Stimulated activated CD4-positive, alpha-beta T cell treated with anti-CD3 and anti-CD28 coated beads, Interleukin-4, amount 100 ng/mL, for 1 hour (primary cell): ENCODE measurements at places on chromosomes 4 and X.
A peak's percentile ranks its signal among the peaks of the same experiment; 100 is the strongest.

GRCh38 chr4:180564026-180564425 lies 1679.2 kb upstream of the TENM3 start:
- no peak for DNase-seq

DNA sequence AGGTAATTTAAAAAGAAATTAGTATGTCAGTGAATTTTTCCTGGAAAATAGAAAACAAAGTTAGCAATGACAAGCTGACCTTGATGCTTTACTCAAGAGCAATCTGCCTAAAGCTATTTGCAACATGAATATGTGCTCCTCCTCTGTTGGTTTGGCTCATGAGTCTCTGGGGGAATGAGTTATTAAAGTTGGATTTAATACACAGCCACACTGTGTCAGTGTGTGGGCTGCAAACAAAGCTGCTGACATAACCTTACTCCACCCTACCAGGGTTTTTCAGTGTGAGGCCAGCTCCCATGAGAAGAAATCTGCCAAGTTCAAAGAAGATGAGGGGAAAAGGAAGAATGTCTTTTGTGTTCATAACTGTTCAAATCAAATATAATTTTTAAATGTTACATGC lies 280.5 kb downstream of the TLL1 start:
- DNase-seq, result no peak

DNA sequence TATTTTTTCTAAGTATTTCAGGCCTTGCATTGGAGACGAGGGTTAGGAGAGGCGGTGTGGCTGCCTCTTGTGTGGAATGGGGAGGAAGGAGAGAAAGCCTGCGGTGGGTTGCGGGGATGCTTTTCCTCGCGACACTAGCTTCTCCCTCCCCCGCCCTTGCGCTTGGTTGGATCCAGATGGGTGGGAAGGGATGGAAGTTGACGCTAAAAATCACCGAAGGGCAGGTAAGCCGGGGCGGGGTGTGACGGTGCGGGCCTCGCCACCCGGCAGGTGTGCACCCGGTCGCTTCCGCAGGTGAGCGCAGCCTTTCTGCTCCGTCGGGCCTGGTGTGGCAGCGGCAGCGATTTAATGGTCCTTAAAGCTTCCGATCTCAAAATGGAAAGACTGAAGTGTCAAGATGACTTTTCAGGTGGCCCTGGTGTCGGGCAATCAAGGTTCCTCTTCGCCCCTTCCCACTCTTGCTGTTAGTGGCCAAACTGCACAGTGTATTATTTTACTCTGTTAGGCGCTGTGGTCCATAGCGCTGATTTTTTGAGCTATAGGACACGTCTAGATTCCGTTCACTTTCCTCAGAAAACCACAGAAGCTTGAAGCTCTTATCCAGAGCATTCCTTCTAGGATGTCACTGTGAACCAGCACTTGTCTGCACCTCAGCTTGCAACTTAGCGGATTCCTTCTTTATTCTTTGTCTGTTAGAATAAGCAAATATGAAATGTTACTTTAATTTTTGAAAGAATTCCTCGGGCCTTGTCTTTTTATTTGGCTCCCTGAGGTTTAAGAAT lies 765 bp downstream of the ENOPH1 start:
- DNase-seq, result peak; percentile 45

DNA sequence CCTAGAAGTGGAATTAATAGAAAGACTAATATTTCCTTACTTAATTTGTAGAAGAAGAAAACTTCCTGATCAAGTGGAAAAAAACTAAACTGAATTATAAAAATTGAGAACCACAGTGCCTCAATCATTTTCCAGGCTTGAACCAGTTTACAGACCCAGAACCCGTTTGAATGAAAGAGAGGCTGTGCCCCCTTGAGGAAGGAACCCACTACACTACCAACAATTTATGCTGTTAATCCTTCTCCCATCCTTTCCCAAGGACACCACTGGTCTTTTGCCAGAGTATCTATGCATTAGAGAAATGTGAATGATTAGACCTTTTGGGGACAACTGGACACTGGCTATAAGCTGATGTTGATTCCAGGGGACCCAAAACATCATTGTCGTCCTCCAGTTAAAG lies 842.6 kb downstream of the TECRL start:
- no peak for DNase-seq

DNA sequence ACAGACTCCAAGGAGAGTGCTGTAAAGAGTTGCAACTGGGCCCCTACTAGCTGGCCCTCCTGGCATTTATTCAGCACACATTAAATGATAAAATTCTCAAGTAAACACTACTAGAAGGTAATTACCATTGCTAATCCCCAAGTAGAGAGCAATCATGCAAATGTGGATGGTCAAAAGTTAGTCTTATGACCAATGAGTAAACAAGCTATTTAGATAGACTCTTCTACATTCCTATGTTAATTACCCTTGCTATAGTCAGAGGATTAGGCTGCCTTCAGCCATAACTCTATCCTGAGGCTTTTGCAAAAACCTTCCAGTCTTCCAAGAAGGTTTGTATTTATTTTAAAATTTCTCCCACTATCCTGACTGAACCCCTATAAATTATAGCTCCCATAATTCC lies 28.3 kb upstream of the HPGD start:
- DNase-seq, result no peak

DNA sequence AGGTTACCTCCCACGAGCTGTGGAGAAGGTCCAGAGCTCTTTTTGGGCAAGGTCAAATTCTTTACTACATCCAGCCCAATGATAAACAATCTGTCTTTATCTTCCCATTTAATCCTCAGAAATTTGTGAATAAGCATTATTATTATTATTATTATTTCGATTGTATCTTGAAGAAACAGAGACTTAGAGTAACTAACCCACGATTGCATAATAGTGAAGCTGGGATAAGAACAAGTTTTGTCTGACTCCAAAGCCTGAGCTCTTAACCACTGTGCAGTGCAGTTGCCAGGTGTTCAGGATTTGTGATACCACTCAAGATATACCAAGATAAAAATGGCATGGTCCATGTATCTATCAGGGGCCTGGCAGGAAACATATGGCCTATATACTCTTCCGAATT lies 166.5 kb upstream of the LDB2 start:
- DNase-seq, result no peak

- DNase-seq, result no peak
These were observed 7.4 kb upstream of the WDFY3 start for GRCh38 chr4:84973856-84974255.

GRCh38 chr4:145530662-145531061 lies 49.0 kb downstream of the SMAD1 start:
- DNase-seq, result no peak

DNA sequence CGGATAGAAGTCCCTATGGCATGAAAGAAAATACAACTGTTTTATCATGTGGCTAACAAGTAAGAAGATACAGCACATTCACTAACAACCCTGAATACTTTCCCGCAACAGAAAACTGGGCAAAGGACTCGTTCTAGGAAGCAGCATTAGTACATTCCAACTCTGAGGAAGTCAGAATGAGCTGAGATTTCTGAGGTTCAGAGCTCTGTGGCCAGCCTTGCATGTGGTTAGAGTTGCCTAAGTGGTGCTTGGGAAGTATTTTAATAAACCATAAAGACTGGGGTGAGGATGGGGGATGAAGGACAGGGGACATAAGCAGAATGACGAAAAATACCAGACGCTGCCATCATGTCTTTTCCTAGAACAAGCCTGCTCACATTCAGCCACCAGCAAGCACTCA lies 82.2 kb downstream of the EFHC2 start:
- DNase-seq, result no peak

- no peak for DNase-seq
These were observed 717.3 kb upstream of the ACTRT1 start for GRCh38 chrX:128769495-128769894.

DNA sequence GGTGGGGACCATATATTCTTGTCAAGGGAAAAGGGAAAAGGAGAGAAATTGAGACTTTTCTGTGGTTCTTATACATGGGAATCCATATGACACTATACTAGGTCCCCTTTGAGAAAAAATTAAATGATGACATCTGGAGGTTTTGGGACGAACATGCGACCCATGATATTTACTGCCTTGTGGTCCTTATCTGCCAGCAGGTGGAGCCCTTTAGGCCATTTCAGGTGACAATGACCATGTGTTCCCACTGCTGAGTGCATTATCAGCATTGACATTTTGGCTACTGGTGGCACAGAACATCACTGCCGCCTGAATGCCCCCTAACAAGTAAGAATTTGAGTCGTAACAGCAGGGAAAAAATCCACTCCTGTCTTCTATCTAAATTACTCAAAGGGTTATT lies 843.4 kb downstream of the FSTL5 start:
- DNase-seq, result no peak

DNA sequence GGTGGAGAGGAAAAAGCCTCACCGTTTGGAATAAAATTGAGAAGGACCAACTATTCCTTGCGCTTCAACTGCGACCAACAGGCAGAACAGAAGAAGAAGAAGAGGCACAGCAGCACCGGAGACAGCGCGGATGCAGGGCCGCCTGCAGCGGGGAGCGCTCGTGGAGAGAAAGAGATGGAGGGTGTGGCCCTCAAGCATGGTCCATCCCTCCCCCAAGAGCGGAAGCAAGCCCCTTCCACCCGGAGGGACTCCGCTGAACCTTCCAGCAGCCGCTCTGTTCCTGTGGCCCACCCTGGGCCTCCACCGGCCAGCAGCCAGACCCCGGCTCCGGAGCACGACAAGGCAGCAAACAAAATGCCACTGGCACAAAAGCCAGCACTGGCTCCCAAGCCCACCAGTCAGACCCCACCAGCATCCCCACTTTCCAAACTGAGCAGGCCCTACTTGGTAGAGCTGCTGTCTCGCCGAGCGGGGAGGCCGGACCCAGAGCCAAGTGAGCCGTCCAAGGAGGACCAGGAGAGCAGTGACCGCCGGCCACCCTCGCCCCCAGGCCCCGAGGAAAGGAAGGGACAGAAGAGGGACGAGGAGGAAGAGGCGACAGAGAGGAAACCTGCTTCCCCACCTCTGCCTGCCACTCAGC lies 71.2 kb downstream of the AASDH start:
- no peak for DNase-seq

DNA sequence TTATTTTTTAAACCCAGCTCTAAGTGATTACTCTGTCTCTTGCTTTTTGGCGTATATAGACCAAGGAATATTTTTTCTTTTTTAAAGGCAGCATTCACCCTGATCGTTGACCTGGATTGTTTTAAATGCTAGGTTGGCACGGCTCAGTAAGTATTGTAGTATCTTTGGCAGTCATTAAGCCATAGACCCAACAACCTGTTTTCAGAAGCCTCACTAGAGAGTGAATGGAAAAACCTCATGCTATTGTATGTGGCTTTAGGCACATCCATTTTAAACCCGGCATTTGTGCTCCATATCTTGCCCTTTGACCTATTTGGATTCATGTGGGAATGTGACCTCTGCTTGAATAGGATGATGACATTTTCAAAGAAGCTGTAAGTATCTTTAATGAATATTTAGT lies 183.9 kb downstream of the SNCA start:
- no peak for DNase-seq

DNA sequence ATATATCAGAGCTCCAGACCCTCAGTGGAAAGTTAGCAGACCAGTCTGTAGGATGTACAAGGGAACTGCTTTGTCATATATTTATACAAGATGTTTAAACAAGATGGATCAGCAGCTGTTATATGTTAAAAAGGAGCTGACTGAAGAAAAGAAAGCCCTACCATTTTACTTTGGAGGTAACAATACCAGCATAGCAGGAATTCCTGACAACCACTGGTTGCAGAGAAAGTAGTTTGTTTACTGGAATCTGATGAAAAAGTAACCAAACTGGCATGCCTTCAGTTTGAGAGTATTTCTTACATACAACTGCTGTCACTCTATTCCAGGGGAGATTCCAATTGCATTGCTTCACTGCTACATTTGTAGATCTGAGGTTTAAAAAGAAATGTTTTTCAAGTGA lies 49.5 kb upstream of the GABRQ start:
- DNase-seq, result no peak

DNA sequence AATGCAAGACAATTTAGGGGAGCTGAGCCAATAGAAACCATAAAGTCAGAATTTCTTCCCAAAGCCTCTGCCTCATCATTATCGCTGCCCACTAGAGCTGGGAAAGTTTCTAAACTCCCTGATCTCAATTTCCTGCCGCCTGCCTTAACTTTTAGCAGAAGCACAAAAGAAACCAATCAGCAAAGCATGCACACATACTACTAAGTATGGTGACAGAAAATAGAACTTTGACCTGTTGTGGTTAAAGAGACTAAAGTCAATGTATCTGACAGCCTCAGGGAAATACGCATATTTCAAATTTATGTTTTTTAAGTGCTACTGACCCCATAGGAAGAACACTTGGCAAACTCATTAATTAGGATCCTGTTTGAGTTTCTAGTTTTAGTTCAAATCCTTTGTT lies 10.1 kb downstream of the STK26 start:
- DNase-seq, result no peak

DNA sequence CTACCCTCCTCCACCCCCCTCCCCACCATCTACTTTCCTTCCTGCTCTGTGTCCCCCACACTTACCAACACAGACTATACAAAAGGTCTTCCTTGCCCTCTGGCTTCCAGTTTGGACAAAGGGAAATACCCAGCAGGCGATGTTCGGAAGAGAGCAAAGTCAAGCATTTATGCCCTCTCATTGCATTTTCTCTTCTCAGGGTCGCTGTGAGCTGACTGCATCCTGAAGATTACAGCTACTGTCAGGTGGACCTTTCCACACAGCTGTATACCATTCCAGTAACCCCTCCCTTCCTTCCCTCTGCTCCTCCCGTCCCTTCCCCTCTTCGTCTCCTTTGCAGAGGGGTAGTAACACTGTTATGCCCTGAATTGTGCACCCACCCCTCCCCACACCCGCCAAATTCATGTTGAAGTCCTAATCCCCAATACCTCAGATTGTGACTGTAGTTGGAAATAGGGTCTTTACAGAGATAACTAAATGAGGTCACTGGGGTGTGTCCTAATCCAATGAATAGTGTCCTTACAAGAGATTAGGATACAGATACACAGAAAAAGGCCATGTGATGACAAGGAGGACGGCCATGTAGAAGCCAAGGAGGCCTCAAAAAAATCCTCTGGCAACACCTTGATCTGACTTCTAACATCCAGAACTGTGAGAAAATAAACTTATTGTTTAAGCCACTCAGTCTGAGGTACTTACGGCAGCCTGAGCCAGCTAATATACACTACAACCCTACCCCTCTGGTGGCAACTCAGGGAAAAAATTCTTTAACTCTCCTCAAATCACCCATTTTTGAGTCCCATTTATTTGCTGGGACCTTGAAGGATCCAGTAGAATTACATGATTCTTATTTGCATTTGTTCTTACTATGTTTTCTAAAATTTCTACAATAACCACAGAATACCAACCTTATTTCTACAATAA lies 11.7 kb downstream of the MORF4L2 start:
- DNase-seq, result no peak

- no peak for DNase-seq
These were observed 219.1 kb downstream of the THOC2 start for GRCh38 chrX:123513585-123514278.

- DNase-seq, result no peak
These were observed 117.7 kb upstream of the SLC6A14 start for GRCh38 chrX:116318672-116319071.

GRCh38 chrX:20594985-20595384 lies 328.3 kb upstream of the RPS6KA3 start:
- DNase-seq, result no peak

GRCh38 chr4:55762819-55763218 lies 56.8 kb upstream of the EXOC1L start:
- no peak for DNase-seq

GRCh38 chr4:113499696-113500095 lies 261.8 kb downstream of the CAMK2D start:
- DNase-seq, result no peak

- no peak for DNase-seq
These were observed 72.0 kb downstream of the TSPAN5 start for GRCh38 chr4:98586291-98586961.

GRCh38 chrX:16215660-16216059 lies 48.4 kb downstream of the MAGEB17 start:
- no peak for DNase-seq
